Tibial artery (tissue), 4 donors: ENCODE measurements at places on chromosomes 2 and 18.

DNA sequence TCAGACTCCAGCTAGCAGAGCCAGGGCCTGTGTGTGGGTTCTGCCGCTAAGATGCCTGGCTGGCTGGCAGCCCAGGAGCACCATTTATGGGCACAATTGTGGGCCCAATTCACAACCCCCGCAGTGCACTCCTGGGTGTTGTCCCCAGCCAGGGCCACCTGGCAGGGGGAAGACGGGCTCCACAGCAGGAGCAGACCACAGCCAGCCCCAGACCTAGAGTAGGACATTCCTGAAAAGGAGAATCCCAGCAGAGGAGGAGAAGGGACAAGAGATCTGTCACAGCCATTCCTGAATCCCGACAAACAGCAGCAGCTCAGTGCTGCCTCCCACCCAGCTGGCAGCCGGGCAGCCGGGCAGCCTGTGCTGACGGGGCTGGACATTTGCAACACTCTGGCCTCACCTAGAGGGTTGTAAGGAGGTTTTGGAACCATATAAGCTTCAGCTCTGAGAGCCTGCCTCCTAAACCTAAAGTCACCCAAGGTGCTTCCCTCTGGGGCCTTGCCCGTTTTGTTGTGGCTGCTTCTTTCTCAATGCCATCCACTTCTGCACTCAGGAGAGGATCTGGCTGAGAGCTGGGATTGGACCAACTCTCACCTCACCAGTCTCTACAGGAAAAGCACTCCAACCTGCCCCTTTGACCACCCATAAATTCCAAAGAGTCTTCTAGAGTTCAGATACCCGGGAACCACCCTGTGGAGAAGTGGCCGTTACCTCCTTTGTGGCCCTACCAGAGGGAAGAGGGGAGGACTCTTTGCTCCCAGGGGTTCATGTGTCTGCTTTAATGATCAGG, 4.1 kb upstream of the TMEM177 start:
- peak; percentile 80 for DNase-seq

- DNase-seq = no peak
Measured at GRCh38 chr2:107281637-107282036, 395.7 kb upstream of the ST6GAL2 start.

DNA sequence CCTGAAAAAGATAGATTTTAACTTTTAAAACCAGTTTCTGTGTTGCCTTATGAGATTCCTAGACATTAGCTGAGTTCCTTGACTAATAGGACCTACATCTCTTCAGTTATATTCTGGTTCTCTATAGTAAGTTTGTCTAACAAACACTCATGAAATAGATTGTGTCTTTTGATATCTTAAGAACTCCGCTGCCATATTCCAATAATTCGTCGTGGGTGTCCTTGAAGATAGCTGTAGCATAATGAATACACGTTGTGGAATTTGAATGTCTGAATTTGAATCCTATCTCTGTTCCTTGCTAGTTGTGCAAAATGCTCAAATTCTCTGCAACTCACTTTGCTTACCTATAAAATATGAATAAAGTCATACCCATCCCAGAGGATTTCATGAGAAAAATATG, 176.8 kb upstream of the COL3A1 start:
- DNase-seq = no peak

DNA sequence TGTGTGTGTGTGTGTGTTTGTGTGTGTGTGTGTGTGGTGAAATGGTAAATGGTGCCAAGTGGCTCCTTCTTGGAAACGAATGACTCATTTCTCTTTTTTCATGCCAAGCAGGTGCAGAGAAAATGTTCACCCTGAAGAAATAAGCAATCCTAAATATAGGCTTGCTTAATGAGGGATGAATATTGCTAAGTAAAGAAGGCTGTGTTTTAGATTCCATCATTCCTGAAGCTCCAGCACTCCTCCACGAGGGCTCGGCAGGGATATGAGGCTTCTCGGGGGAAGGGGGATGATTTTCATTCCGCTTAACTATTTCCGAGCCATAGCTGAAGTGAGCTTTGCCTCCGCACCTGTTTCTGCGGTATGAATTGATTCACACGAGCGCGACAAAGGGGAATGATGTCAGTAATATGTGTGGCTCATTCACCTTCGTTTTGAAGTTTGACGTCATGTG, 72.9 kb downstream of the TSN start:
- DNase-seq = no peak

DNA sequence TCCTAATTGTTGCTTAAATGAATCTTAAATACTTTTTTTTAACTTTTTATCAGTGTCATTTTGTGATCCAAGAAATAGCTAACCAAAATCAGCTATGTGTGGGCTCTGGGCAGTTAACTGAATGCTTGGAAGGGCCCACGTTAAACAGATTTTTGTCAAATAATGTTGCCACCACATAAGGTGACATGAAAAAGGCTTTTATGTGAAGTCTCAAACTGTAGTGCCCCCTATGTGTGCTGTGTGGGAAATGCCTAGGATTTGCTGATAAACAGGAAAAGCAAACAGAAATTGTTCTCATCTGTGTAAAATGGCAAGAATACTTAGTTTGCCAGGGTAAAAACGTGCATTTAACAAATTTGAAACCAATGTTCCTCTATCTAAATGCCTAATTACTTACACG, 242.2 kb downstream of the ZNF516 start:
- DNase-seq = no peak

- DNase-seq = no peak
Measured at GRCh38 chr18:57353137-57353939, 981 bp downstream of the ST8SIA3 start.

DNA sequence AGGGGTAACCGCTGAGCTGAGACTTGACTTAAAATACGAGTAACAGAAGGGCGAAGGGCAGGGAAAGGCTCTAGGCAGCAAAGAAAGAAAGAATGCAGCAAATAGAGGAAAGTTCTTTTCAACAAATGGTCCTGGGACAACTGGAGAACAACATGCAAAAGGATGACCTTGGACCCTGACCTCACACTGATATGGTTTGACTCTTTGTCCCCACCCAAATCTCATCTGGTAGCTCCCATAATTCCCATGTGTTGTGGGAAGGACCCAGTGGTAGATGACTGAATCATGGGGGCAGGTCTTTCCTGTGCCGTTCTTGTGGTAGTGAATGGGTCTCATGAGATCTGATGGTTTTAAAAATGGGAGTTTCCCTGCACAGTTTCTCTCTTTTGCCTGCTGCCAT, 33.9 kb downstream of the ST3GAL5 start:
- DNase-seq = no peak

GRCh38 chr2:152354069-152354755, 19.2 kb downstream of the FMNL2 start:
- DNase-seq = no peak

DNA sequence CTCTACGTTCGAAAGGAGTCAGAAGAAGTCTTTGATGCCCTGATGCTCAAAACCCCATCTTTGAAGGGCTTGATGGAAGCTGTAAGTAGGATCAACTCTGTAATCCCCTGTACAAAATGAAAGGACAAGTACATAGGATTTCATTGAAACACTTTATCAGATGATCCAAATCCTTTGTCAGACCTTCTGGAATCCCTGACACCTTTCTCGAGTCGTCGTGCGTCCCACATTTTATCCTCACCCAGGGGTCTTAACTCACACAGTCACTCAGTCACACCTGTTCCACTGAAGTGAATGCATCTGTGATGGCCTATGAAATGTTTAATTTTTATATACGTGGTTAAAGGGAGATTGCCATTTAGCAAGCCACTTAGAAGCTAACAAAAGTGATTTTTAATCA, 44.8 kb downstream of the GRHL1 start:
- no peak for DNase-seq

GRCh38 chr2:24491542-24492420, 727 bp downstream of the NCOA1 start:
- DNase-seq = peak; percentile 73

DNA sequence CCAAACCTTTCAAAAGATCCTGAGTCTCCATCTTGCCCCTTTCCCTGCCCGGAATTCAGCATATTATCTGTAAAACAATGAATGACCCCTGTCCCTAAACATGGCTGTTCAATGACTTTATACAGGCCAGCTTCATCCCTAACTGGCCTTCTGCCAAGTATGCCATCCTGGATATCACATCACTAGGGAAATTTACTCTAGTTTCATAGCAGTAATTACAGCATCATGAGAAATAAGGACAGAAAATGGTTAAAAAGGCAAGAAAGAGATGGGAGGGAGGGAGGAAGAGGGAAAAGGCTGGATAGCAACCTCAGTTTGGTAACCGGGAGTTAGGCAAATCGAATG, 4.4 kb downstream of the MBOAT2 start:
- no peak for DNase-seq

DNA sequence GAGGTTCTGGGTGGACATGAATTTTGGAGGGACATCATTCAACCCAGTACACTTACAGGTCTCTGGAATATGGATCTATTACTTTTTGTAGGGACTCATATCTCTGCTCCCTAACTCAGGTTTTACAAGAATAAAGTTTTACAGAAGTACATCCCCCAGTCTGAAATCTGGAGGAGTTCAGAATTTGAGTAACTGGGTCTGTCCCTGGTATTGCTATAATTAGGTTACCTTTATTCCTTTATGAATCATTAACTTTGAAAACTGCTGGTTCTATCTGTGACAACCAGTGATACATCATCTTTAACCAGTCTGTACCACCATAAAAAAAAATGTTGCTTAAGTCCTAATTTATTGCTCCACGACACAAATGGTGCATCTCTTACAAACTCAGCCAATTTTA, 59.9 kb downstream of the INSIG2 start:
- DNase-seq = no peak

DNA sequence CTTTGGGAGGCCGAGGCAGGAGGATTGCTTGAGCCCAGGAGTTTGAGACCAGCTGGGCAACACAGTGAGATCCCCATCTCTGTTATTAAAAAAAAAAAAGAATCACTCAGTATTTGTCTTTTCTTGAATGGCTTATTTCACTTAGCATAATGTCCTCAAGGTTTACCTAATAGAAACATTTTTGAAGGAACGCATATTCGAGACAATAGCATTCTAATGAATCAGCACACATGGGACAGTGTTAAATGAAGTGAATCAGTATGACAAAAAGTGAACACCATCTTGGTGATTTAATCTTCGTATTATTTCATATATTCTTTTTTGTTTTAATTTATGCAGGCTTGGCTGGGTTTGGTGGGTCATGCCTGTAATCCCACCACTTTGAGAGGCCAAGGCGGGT, 44.7 kb downstream of the WIPF1 start:
- no peak for DNase-seq

- no peak for DNase-seq
Measured at GRCh38 chr2:159900343-159900742, 102.3 kb upstream of the CD302 start.

GRCh38 chr2:166229678-166230023, 101.8 kb upstream of the SCN1A start:
- no peak for DNase-seq

DNA sequence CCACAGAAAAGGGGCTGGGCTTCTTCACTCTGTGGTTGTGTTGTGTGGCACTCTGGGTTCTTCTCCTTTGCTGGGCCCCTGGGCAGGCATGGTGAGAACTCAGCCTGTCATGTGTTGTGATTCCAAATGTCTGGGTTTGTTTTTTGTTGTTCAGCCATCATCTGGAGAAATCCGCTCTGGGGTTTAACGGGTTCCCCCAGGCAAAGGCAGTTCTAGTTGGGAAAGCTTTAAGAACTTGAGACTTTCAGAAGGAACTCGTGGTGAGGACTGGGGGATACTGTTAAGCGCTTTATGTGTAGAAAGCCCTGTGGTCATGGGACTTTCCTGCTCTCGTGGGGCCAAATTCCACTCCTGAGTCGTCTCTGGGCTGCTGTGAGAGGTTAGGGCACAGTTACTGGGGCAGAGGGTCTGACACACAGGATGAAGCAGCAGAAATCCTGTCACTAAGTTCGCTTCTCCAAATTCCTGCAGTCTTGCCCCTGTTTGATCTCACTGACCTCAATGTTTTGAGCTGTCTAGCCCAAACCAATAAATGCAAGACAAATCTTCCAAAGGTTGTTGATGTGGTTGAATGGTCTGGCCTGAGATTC, 87.7 kb downstream of the RAPGEF4 start:
- DNase-seq = no peak
